ENCODE measurements at places on chromosomes 5 and 9. TPM values are rescaled to one million over a fixed set of nuclear protein-coding genes. Genes with fewer than 3 reads are reported as not detected.

Gene PCDHB9
- total RNA-seq: 0.18 TPM

Gene MLANA
- not detected for total RNA-seq

Gene AGXT2
- total RNA-seq: not detected

Gene VLDLR
- 9.0 TPM for total RNA-seq

Gene TAL2
- not detected for total RNA-seq

Gene NMUR2
- not detected for total RNA-seq

Gene MYOT
- total RNA-seq: not detected

DNA sequence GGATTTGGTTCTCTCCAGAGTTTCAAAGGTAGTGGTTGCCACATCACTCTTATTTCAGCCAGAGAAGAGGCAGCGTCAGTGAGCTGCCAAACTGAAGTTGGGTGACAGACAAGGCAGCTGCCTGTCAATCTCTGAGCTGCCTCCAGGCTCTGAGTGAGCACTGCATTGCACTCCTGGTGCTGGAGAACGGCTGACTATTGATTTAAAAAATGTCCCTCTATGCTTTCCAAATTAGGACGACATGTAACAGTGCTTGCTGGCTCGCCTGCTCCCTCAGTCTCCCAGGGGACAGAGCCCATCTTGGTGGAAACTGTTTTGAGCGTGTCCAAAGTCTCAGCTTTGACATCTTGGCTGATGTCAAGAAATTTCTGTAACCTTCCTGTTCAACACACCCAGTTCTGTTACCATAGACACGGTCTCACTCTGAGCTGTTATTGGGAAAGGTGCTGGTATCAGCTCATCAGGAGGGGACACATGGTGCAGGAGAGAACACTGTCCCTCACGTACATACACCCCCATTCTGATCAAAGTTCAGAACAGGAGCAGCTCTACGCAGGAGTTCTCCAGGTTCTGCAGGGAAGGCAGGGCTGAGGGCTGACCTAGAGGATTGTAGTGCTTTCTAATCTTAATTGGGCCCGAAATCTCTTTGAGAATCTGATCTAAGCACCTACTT, 15.7 kb downstream of the PCDH12 start:
- DNase-seq: no peak

DNA sequence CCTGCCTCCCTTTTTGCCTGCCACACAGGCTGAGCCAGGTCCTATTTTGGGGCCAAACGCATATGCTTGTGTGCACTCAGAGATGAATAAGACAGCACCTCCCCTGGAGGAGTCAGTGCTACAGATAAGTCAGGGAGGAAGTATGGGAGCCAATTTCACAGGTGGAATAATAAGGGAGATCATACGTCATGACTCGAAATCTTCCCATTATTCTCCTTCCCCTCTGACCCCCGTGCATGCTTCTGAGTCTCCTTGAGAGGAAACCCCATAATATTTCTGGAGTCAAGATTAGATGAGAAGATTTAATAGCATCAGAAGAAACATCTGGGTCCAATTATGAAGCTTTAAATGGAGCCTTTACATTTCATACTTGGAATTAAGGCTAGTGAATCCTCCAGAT, 15.1 kb upstream of the ZCCHC7 start:
- peak; percentile 10 for DNase-seq

GRCh38 chr5:179994583-179995323, 76.8 kb downstream of the RNF130 start:
- no peak for DNase-seq

GRCh38 chr5:154486427-154486866, 8.4 kb upstream of the HAND1 start:
- DNase-seq: no peak

DNA sequence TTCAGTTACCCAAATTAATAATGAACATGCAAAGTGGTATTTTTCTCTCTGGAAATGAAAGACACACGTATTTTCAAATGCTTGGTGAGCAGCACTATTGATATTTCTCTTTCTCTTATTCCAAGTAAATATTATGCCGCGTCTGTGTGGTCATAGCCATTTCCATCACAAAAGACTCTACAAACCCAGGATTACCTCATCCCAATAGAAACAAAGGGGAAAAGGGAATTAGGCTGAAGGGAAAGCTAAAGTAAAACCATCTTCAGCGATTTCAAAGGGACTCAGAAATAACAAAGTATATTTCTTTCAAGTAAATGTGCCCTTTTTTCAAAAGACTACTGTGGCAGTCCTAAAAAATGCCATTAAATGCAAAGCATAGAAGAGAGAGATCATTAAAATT, 62.0 kb upstream of the FST start:
- peak; percentile 61 for DNase-seq

GRCh38 chr5:138369706-138370105, 17.2 kb downstream of the KDM3B start:
- DNase-seq: no peak

GRCh38 chr5:157918811-157919742, 60.1 kb upstream of the CLINT1 start:
- no peak for DNase-seq

DNA sequence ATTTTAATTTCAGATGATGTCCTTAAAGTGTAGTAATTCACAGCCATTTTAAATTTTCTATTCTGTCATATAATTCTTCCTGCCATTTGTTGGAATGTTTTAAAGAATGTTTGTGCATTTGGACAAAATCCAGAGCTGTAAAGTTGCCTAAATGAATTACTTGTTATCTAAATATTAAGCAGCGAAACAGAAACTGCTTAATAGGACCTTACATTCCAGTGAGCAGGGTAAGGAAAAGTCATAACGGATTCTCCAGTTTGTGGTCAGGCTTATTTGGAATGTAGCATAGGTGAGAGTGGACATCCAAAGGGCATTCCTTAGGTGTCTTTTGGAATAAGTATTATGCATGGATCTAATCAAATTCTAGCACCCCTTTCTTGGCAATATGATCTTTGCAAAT, 410.4 kb upstream of the PTPRD start:
- no peak for DNase-seq

Measured in IMR-90 (cell line).